ENCODE measurements at places on chromosomes 13 and 19. TPM values are rescaled to one million over a fixed set of nuclear protein-coding genes. Genes with fewer than 3 reads are reported as not detected.
A peak's percentile ranks its signal among the peaks of the same experiment; 100 is the strongest.

FUT6 gene
- 0.17 TPM for total RNA-seq

LENG8 gene
- total RNA-seq, result 639 TPM

- DNase-seq, result peak; percentile 92
- H3K27ac ChIP-seq, result peak overlapping the region; percentile 35
- peak overlapping the region; percentile 94 for H3K4me3 ChIP-seq
- peaks cover 26% of the 10 kb centered on the region for H3K4me1 ChIP-seq
- H3K27me3 ChIP-seq, result no peaks in the 10 kb centered on the region
Observed at GRCh38 chr19:52601025-52601973, 31.2 kb downstream of the ZNF701 start.

DNA sequence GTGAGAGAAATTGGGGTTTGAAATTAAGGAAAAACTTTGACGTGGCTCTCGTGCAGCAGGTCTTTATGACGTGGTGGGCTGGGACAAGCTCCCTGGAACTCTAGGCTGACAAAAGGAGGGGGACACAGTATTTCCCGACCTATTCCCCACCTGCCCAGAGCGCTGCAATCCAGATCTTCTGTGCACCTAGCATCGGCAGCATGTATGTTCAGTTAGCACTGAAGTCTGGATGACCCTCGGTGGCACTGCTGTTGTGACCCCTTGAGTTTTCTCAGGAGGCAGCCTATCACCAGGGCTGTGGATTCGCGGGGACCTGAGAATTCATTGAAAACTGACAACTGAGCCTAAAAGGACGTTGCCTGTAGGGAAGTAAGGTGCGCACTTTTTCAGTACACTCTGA, 9.1 kb upstream of the ZNF536 start:
- no peaks in the 10 kb centered on the region for H3K4me1 ChIP-seq
- H3K27ac ChIP-seq, result no peak overlapping the region
- no peak for DNase-seq
- no peak overlapping the region for H3K4me3 ChIP-seq

- H3K4me1 ChIP-seq, result no peaks in the 10 kb centered on the region
- H3K4me3 ChIP-seq, result no peak overlapping the region
- H3K27ac ChIP-seq, result no peak overlapping the region
- H3K27me3 ChIP-seq, result peaks cover 4% of the 10 kb centered on the region
Observed at GRCh38 chr19:752652-753517, 2.0 kb downstream of the MISP start.

RASGRP4 gene
- 0.45 TPM for total RNA-seq

- peaks cover 24% of the 10 kb centered on the region for H3K4me1 ChIP-seq
- DNase-seq, result no peak
Observed at GRCh38 chr13:29922896-29923295, 72.5 kb upstream of the UBL3 start.

KLF16 gene
- total RNA-seq, result 89.2 TPM
